ENCODE measurements at places on chromosomes 16 and 17.

DNA sequence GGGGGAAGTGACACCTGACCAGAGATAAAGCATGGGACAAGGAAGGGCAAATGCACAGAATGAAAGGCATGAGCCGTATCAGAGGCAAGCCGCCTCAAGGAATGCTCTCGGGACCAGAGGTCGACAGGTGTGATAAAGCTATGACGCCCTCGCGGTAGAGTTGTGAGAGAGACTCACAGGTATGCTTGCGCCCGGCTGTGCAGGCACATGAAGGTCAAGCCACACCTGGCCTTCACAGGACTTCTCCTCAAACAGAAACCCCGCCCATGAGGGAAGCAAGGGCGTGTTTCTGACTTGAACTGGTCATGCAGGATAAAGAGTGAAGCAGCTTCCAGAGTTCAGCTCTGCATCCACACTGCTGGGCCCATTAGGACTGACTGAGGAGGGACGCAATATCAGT, 7.8 kb downstream of the NCBP3 start:
- DNase-seq, result no peak

GRCh38 chr16:73365016-73365551, 317.2 kb upstream of the ZFHX3 start:
- no peak for DNase-seq

- DNase-seq, result no peak
Measured at GRCh38 chr16:30416624-30417528, 9.5 kb downstream of the ZNF771 start.

GRCh38 chr17:58271216-58271931, 9.4 kb downstream of the MPO start:
- no peak for DNase-seq

- no peak for DNase-seq
Measured at GRCh38 chr16:4663777-4664465, 29.4 kb upstream of the NUDT16L1 start.

- DNase-seq, result no peak
Measured at GRCh38 chr16:50267151-50267631, 840 bp downstream of the ADCY7 start.

DNA sequence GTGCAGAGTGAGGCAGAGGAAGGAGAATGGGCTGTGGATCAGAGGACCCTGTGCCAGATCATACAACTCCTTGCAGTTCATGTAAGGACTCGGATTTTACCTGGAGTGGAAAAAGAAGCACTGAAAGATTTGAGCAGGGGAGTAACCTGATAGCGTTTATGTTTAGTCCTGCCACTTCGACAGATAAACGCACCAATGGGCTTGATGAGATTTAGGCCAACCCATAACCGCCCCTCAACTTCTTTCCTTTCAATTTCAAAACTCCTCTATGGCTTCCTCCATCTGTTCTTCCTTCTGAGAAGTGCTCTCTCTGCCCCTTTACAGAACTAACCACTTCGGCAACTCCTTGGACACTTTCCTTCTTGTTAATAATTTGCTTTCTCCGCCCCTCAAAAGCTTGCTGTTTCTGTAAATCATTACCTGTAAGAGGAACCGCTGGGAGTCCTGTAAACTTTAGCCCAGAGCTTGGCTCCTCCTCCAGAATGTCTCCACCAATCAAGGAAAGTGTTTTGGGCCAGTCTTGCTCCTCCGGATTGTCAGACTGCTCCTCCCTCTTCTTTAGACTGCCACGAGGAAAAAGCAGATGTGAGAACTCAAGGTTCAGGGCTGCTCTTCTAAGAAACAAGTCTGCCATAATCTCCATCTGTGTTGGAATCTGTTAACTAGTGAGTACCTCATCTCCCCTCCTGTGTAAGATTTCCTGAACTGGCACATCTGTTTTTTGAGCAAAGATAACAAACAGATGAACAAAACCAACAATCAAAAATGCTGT, at the start of gene ACSM3:
TSS of gene ACSM3 (plus strand) at position 554 of the 772 bp plus-strand sequence. CDS start 6,021 bp downstream, outside the sequence.
- DNase-seq, result no peak

- DNase-seq, result no peak
Measured at GRCh38 chr16:12758670-12759558, 44.8 kb downstream of the CPPED1 start.

- no peak for DNase-seq
Measured at GRCh38 chr16:57530104-57530521, 6.3 kb downstream of the CCDC102A start.

DNA sequence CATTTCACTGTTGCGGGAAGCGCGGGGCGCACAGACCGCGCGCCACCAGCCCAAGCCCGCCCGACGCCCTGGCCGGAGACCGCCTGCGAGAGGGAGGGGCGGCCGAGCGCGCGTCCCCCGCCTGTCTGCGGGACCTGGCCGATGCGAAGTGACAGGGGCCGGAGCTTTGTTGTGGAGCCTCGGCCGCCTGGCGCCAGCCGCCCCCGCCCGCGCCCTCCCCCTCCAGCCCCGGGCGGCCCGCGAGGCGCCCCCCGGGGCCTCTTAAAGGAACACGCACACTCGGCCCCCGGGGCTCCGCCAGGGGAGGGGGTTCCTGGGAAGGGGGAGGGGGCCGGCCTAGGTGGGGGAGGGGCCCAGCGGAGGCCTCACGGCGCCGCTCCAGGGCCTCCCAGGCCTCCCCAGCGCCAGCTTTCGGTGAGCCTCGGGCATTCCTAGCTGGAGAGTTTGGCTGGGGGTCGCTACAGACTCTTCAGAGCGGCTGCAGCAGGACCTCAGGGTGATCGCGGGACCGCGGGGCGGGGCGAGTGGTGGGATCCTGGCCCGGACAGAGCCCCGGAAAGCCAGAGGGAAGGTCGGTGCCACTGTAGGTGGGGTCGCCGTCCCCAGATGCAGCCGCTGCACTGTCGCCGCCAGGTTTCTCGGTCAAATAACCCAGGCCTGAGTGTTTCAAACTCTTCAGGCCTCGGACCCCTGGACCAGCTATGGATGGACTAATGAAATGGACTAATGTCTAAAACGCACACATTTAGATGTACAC, 2.4 kb upstream of the TBX2 start:
- DNase-seq, result no peak

GRCh38 chr17:40415390-40415789, 2.3 kb downstream of the TOP2A start:
- no peak for DNase-seq

GRCh38 chr17:4073983-4074830, 68.6 kb downstream of the ZZEF1 start:
- DNase-seq, result no peak

GRCh38 chr16:24309258-24310142, 53.4 kb downstream of the CACNG3 start:
- no peak for DNase-seq

GRCh38 chr16:83205896-83206295, 579.1 kb downstream of the CDH13 start:
- DNase-seq, result no peak

GRCh38 chr17:31085563-31085962, 9.2 kb upstream of the NF1 start:
- DNase-seq, result no peak

- DNase-seq, result no peak
Measured at GRCh38 chr17:79801156-79802038, 4.5 kb upstream of the CBX8 start.

DNA sequence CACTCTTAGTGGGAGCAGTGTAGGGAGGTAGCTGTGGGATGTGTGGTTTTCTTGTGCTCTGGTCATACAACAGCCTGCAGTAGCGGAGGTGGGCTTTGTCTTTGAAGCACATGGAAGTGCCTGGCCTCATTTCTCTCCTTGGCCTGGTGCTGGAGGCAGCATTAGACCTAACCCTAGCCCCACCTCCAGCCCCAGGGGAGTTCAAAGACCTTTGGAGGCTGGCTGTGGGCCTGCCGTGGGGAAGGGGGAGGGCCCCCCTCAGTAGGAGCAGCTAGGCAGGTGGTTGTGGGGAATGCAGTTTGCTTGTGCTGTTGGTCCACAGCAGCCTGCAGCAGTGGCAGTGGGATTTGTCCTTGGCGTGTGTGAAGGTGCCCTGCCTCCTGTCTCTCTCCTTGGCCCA, 91.7 kb downstream of the BCAS3 start:
- DNase-seq, result no peak

DNA sequence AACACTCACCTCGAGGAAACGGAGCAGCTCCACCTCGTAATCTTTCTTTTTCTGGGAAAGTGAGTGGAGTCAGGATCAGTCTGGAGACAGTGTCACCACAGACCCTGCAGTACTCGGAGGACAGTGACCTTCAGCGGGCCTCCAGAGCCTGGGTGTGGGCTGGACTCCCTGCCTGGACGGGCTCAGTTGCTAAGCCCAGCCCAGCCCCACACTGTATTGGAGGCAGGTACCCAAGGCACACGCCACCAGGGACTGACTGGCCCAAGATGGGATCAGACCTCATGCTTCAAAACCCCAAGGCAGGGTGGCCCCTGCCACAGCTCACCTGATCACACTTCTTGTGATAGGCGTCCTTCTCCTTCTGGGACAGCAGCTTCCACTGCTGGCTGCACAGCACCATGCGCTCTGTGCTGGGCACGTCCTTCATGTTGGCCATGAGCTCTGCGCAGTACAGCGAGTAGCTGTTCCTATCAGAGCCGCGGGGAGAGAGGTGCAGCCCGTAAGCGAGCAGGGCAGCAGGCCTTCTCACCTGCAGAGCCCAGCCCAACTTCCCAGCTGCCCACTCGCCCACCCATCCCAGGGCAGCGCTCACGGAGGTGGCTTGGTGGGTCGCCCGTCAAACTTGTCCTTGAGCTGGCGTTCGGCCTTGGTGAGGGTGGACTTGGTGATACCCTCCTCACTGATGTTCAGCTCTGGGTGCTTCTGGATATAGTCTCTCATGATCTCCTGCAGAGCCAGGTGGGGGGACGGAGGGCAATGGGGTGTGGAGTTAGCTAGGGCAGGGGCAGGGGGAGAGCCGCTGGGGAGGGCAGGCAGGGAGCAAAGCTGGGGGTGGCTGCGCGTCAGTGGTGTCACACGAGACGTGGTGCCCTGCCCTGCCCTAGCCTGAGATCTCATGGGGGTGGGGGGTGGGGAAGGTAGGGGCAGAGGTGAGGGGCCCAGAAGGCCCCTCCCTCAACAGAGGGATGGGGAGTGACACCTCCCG, 7.9 kb downstream of the UBTF start:
- DNase-seq, result no peak

DNA sequence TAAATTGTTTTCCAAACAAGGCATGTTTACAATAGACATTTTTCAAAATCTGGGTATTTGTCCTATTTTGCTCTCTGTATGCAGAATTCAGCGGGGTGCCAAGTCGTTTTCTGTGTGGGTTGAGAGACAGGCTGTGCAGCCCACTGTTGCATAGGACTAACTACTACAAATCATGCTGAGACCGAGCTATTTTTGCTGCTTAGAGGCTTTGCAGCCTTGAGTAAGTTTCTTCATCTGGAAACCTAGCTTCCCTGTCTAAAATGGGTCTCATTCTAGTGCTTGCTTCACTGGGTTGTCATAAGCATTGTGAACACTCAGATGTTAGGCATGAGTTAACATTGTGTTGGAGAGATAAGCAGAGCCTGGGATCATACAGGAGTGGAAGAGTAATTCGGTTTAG, 1.3 kb downstream of the PRPSAP2 start:
- no peak for DNase-seq

DNA sequence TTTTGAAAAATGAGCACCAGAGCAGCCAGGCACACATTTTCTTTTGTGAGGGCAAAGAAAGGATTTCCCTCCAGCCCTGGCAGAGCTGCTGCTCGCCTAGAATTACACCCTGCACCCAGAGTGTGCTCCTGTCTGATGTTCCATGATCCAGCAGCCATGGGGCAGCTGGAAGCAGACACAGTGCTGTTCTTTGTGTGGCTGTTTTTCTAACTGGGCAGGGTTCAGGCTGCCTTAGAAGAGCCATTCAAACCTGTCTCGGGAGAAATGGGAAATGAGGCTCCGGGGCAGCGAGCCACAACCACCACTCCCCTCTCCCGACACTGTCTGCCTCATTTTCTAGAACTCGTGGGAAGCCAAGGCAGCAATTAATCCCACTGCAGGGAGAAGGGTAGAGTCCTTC, 28.9 kb downstream of the LITAF start:
- no peak for DNase-seq

- DNase-seq, result no peak
Measured at GRCh38 chr16:89023151-89023551, 46.1 kb upstream of the CBFA2T3 start.

GRCh38 chr17:66580184-66580955, 254.5 kb upstream of the CACNG5 start:
- no peak for DNase-seq

DNA sequence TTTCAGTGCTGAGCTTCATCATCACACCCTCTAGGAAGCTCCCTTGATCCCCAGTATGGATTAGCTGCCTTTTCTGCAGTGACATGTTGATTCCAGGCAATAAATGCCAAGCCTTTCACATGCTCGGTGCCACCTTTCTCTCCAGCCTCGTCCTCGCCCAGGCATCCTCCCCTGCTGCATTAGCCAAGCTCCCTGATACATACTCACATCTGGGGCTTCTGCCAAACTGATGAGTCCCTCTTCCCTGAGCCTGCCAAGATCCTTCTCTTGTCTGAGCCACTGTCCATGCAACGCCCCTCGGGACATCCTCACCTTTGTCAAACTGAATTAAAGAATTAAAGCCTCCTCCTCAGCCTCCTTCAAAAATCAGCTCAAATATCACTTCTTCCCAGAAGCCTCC, 538.5 kb upstream of the CDH11 start:
- no peak for DNase-seq

GRCh38 chr17:17819561-17819995, 17.2 kb downstream of the SREBF1 start:
- no peak for DNase-seq

GRCh38 chr16:64159976-64160375, 961.9 kb downstream of the CDH11 start:
- no peak for DNase-seq

GRCh38 chr17:48725288-48726064, 2.5 kb downstream of the PRAC2 start:
- no peak for DNase-seq

DNA sequence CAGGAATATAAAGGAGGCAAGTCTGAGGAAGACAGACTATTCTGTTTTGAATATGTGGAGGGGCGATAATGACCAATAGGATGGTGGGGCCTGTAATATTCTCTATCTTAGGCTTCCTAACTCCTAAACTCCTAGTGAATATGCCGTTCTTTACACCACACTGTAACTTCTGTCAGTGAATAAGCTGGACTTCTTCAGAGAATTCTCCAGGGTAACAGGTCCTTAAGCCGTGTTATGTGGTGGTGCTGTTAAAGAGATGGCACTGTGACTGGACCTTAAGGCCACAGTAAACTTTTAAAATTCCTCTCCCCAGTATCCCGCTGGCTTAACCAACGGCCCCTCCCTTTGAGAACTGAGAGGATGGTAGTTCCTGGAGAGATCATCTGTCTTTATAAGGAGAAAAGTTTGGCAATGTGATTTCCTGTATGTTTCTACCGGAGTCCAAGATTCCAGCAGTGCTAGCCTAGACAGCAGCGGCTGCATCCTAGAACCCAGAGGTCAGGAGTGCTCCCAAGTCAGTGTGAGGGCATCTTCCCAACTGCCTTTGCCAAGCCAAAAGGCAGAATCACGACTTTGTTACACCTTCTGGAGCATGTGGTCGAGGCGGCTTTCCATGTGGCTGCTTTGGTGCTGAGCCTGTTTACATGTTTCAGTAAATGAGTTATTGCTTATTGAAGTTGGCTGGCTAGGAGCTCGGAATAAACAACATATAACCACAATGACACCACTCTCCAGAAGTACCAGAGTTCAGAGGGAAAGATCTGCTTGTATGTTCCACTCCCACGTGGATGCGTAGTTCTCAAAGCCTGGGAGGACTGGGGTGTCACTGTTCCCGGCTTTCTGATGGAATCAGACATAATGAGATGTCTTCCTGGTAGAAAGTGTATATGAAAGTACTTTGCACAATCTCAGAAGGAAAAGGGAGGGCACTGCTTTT, 41.0 kb downstream of the TUBD1 start:
- no peak for DNase-seq
